Progenitor cell of endocrine pancreas (in vitro differentiated cells): ENCODE measurements at places on chromosomes 13 and 19.

DNA sequence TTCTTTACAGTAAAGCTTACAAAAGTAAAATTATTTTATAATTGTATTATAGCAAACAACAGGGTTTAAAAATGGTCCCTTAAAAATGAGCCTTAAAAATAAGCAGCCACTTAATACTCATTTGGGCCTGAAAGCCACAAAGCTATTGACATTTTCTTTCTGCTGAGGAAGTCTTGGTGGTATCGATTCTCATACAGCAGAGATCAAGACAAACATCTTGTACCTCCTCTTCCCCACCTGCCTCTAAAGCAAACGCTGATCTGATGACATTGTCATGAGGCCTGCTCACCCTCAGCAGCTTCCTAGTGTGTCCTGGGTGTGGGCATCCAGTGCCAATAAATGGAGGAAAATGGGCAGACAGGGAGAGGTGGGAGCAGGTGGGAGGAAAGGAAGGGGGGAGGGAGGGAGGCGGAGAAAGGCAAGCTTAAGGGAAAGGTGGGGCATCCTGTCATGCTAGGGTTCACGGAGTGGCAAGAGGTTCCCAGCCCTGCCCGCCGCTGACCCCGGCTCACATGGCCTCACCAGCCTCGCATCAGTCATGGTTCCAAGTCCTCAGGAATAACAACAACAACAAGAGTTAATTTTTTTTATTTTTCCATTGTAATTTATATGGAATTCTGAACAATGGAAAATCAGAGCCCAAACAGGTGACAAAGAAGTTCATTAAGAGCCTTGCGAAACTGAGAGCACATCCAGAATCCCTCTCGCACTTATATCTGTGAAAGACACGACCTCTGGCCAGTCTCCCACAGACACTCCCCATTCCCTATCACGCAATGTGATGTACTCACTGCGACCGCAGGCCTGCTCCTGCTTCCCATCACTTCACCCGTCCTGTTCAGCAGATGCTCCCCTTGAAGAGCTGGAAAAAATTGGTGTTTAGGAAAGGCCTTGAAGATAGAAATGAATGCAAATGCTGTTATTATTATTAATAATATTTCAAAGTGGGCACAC lies 15.1 kb upstream of the ATP11A start:
- H3K27ac ChIP-seq: no peak overlapping the region
- H3K36me3 ChIP-seq: no peaks in the 10 kb centered on the region
- peaks cover 21% of the 10 kb centered on the region for H3K27me3 ChIP-seq
- peaks cover 19% of the 10 kb centered on the region for H3K4me1 ChIP-seq

- peaks cover 6% of the 10 kb centered on the region for H3K36me3 ChIP-seq
- H3K4me3 ChIP-seq: no peak overlapping the region
- H3K27ac ChIP-seq: no peak overlapping the region
- peaks cover 4% of the 10 kb centered on the region for H3K4me1 ChIP-seq
Measured at GRCh38 chr19:1785310-1785709, 26.8 kb downstream of the ATP8B3 start.

- peaks cover 10% of the 10 kb centered on the region for H3K4me1 ChIP-seq
- H3K27ac ChIP-seq: no peak overlapping the region
- no peak overlapping the region for H3K4me3 ChIP-seq
- no peaks in the 10 kb centered on the region for H3K36me3 ChIP-seq
- DNase-seq: no peak
Measured at GRCh38 chr13:101757446-101758039, 305.1 kb downstream of the ITGBL1 start.

DNA sequence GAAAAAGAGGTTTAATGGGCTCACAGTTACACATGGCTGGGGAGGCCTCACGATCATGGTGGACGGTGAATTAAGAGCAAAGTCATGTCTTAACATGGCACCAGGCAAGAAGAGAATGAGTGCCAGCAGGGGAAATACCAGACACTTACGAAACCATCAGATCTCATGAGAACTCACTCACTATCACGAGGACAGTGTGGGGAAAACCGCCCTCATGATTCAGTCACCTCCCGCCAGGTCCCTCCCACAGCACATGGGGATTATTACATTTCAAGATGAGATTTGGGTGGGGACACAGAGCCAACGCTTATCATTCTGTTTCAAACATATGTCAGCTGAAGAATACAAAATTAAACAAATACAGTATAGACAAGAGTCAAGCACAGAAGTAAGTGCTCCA lies 165.1 kb downstream of the PCCA start:
- no peak overlapping the region for H3K4me3 ChIP-seq
- no peak overlapping the region for H3K27ac ChIP-seq
- no peak for DNase-seq
- H3K4me1 ChIP-seq: peaks cover 9% of the 10 kb centered on the region
- H3K27me3 ChIP-seq: no peaks in the 10 kb centered on the region

DNA sequence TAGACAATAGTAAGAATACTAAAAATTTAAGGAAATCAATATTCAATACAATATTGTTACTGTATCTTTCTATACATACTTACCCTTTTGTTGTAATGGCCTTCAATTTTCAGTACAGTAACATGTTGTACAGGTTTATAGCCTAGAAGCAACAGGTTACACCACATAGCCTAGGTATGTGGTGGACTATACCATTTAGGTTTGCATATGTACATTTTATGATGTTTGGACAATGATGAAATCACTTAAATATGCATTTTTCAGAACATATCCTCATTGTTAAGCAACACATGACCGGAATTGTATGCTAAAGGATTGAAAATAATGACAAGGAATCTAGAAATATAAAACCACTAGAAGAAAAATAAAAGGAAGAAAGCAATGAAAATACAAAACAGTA lies 611.4 kb downstream of the DACH1 start:
- no peaks in the 10 kb centered on the region for H3K4me1 ChIP-seq
- no peak overlapping the region for H3K4me3 ChIP-seq
- DNase-seq: no peak
- H3K27me3 ChIP-seq: no peaks in the 10 kb centered on the region
- no peak overlapping the region for H3K27ac ChIP-seq

DNA sequence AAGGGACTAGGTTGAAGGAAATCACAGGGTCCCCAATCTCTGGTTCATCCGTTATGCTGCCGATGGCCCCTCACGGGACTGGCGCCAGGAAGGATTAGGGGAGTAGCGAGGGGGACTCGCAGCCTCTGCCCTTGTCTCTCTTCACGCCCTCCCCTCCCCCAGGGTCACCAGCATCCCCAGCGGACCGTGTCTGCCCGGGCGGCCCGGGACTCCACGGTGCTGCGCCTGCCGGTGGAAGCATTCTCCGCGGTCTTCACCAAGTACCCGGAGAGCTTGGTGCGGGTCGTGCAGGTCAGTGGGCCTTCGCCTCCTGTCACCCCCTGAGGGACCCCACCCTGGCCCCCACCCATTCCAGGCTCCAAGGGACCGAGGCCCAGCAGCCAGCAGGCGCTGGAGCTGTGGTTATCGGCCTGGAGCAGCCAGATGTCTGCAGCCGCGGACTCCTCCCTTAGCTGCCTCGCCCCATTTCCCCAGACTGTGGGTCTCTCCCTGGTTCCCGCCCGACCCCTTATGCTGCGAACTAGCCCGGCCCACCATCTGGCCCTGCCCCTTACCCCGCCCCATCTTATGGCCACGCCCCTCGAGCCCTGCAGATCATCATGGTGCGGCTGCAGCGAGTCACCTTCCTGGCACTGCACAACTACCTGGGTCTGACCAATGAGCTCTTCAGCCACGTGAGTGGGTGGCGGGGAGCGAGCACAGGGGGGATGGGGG lies 5.4 kb downstream of the PNPLA6 start:
- peaks cover 3% of the 10 kb centered on the region for H3K4me1 ChIP-seq
- peaks cover 16% of the 10 kb centered on the region for H3K36me3 ChIP-seq
- H3K4me3 ChIP-seq: no peak overlapping the region

DNA sequence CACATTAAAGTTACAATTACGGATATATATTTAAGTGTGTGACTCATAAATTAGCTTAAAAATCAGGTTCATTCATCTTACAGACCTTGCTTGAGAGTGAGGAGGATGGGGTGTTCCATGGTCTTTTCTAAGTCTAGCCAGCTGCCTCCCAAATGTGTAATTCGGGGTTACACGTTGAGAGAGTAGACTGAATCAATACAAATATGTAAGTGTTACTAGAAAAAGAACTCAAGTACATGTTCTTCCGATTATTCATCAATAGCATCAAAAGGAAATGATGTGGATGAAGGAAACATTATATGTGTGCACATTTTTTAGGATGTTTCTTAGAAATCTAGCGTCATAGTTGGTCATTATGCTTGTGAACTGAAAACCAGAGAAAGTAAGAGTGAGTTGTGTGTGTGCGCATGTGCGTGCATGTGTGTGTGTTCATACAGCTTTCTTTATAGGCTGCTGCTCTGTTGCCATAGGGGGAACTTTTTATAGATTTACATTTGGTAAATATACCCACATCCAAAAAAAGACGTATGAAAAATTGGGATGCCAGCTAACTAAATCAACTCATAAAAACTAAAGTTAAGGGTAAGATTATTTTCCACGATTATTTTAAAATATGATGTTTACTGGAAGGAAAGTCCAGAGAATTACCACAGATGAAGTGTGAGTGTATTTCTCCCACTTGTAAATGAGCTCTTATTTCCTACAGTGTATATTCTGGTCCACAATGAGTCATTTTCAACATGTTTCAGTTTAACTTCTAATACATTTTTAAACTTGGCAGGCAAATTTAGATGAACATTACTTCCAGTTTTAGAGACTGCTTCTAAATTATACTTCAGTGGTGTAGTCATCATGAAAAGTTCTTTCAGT lies 82.4 kb downstream of the PIBF1 start:
- H3K36me3 ChIP-seq: peaks cover 17% of the 10 kb centered on the region
- H3K4me3 ChIP-seq: no peak overlapping the region
- H3K27ac ChIP-seq: no peak overlapping the region
- no peaks in the 10 kb centered on the region for H3K4me1 ChIP-seq

- DNase-seq: no peak
- no peak overlapping the region for H3K4me3 ChIP-seq
- H3K36me3 ChIP-seq: no peaks in the 10 kb centered on the region
- H3K4me1 ChIP-seq: peaks cover 4% of the 10 kb centered on the region
Measured at GRCh38 chr13:67231289-67232000, 1.3 kb upstream of the PCDH9 start.

DNA sequence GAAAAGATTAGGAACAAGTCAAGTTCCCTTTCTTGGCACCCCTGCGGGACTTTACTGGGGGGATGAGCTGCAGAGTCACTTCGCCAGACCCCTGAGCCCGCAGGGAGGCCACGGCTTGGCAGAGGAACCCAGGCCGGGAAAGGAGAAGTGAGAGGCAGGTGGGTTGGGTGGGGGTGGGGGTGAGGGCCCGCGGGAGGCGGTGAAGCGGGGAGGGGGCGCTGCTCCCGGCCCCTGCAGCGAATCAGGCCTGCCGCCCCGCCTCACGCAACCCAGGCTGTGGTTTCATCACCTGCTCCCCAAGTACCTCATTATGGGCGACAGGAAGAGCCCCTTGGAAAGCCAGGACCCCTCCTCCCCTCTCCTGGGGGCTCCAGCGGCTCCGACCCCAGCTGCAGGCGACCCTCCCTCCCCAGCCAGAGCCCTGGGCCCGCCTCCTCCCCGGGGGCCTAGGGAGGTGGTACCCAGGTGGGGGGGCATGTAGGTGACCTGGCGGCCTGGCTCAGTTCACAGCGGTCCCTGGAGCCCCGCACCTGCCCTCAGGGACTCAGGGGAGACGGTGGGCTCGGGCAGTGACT lies 9.5 kb downstream of the MEF2B start:
- DNase-seq: no peak
- no peaks in the 10 kb centered on the region for H3K4me1 ChIP-seq
- H3K4me3 ChIP-seq: no peak overlapping the region
- H3K27ac ChIP-seq: no peak overlapping the region

GRCh38 chr19:29704562-29705558 lies 10.2 kb downstream of the C19orf12 start:
- H3K27ac ChIP-seq: no peak overlapping the region
- peaks cover 8% of the 10 kb centered on the region for H3K4me1 ChIP-seq
- no peaks in the 10 kb centered on the region for H3K27me3 ChIP-seq
- no peak for DNase-seq
- no peak overlapping the region for H3K4me3 ChIP-seq

DNA sequence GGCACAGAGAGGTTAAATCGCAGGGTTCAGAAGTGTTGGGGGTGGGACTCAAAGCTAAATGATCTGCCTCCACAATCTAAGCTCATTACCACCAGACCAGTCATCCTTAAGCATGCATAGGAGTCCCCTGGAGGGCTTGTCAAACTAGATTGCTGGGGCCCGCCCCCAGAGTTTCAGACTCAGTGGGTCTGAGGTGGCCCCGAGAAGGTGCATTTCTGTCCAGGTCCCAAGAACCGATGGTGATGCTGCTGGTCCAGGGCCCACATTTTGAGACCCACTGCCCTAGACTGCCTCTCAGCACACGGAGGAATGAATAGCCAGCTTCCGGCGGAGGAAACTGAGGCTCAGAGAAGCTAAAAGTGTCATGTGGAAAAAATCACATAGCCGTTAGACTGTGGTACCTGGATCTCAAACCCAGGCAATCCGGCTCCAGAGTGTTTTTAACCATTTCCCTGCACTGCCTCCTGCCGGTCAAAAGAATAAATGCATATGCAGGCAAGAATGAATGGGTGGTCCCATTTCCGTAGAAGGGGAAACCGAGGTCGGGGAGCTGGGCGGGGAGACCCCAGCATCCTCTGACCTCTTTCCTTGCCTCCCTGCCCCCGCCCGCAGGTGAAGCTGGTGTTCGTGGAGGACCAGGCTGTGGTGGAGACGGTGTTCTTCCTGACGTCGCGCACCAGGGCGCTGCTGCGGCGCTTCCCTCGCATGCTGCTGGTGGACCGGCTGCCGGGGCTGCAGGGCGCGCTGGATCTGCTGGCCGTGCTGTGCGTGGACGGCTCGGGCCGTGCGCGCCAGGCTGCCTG lies 23.8 kb downstream of the ZSWIM9 start:
- no peak overlapping the region for H3K4me3 ChIP-seq
- DNase-seq: no peak
- peaks cover 15% of the 10 kb centered on the region for H3K36me3 ChIP-seq
- H3K27ac ChIP-seq: no peak overlapping the region
- no peaks in the 10 kb centered on the region for H3K4me1 ChIP-seq
- no peaks in the 10 kb centered on the region for H3K27me3 ChIP-seq

DNA sequence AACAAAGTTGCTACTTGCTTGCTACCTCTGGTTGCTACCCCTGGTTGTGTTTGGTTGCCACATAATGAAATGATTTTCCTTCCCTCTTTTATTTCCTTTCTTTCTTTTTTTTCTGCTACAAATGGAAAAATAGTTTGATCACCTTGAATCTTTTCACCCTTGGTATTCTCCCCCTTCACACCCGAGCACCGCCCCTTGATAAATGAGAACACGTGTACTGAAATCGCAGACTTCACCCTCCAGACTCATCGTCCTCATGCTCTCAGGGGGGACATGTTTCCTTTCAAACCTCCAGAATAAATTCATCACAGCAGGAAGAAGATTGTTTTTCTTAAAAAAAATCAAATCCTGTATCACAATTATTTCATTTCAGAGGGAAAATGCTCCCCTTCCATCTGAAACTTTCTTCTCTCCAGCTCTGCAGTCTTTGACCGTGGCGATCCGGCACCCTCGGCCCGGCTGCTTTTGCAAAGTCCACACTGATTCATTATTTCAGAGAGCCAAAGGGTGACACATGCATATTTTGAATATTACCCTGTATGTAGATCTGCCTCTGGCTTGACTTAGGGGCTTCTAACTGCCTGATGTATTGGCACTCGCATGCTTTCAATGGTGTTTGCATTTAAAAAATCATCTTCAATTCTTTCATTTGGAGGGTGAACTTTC lies 222.6 kb upstream of the MAB21L1 start:
- H3K27ac ChIP-seq: no peak overlapping the region
- no peak overlapping the region for H3K4me3 ChIP-seq
- H3K36me3 ChIP-seq: peaks cover 1% of the 10 kb centered on the region
- no peak for DNase-seq
- peaks cover 23% of the 10 kb centered on the region for H3K27me3 ChIP-seq
- peaks cover 4% of the 10 kb centered on the region for H3K4me1 ChIP-seq
